H7 (cell line): ENCODE measurements at places on chromosomes 5 and 9. TPM values are rescaled to one million over a fixed set of nuclear protein-coding genes. Genes with fewer than 3 reads are reported as not detected.

- no peak for DNase-seq
These were observed 6.2 kb upstream of the TMEM141 start for GRCh38 chr9:136784997-136785361.

GRCh38 chr5:60382716-60383115 lies 317.2 kb downstream of the DEPDC1B start:
- no peak for DNase-seq

- no peak for DNase-seq
These were observed 56.3 kb upstream of the KCNN2 start for GRCh38 chr5:114305402-114306207.

DNA sequence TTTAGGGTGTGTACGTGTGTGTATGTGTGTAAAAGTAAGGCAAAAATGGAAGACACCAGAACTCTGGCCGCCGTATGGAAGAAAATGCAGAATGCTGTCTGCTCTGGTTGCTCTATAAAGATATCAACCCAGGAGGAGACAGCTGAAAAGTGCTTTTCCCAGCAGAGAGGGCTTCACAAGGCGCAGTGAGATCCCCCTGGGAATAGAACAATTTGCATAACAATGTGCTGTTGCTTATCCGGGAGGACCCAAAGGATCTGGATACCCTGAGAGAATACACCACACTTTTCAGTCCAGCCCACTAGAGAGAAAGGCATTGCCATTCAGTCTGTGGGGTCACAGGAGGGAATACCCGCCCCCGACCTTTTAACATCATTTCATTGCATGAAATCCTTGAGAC lies 230.6 kb downstream of the EBF1 start:
- DNase-seq, result peak; percentile 36

GRCh38 chr9:73022353-73022752 lies 69.5 kb upstream of the ALDH1A1 start:
- DNase-seq, result no peak

DNA sequence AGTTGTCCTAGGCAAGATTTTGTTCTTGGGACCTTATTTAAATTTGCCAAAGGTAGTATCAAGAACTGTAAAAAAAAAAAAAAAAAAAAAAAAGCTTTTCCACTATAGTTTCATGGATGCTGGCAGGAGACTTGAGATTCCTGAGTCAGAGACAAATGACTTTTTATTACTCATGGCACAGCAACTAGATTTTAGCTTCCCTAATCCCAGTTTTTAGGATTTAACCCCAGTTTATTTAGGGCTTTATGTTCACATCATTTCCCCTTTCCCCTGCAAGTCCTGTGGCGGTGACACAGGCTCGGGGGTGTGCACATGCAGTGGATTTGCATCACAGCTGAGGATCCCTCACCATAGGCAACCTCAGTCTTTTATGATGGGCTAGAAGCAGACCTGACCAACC lies 144.9 kb downstream of the GOLPH3 start:
- no peak for DNase-seq

DNA sequence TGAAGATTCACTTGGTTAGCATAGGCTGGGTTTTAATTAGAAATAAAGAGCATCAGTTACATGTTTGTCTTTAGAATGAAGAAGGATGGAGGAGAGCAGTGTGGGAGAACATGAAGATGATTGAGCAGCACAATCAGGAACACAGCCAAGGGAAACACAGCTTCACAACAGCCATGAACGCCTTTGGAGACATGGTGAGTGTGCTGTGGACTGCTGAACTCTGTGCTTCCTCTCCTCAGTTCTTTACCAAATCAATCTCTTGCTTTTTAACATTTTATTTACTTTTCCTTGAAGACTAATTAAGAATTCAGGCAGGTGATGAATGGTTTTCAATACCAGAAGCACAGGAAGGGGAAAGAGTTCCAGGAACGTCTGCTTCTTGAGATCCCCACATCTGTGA lies 38.2 kb upstream of the SPATA31E1 start:
- DNase-seq, result no peak

DNA sequence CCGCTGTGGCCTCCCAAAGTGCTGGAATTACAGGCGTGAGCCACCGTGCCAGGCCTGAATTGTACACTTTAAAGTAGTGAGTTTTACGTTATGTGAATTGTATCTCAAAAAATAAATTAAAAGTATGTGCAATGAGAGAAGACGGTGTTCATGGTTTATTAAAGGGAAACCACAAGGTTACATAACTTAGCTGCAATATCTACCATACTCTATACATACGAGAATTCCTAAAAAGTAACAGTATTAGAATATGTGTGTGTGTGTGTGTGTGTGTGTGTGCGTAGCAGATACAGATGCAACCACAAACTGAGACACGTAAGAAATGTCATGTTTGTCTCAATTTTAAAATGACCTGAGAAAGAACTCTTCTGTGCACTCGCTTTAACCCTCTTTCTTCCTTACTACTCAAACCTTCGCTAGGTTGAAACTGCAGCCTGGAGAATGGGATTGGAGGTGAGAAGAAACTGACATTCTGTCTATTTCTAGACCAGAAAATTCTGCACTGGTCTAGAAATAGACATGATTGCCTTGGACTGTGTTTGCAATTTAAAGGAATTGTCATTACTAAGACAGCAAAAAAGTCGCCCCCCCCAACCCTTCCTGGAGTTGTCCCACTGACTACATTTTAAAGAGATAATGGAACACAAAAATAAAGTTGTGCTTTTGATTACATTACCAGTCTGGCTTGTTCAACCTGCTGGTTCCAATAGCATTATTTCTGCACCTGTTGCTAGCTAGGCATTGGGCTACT lies 167.0 kb downstream of the RGS3 start:
- DNase-seq, result peak; percentile 4

DNA sequence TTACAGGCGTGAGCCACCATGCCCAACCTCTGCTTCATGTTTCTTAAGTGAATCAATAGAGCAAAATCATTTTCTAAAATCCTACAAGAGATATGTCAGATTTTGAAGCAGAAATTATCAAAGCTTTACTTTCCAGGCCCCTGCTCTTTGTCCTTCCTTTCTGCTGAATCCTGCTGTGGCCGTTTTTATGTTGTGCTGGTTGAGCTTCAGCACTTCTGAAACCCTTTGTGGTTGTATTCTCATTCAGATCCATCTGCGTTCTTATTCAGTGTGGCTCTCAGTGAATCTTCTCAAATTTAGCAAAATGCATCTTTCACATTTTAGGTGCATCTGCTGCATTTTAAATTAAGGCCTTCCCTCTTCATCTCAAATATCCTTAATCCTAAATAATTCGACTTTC lies 26.0 kb downstream of the JMY start:
- DNase-seq, result peak; percentile 14

DNA sequence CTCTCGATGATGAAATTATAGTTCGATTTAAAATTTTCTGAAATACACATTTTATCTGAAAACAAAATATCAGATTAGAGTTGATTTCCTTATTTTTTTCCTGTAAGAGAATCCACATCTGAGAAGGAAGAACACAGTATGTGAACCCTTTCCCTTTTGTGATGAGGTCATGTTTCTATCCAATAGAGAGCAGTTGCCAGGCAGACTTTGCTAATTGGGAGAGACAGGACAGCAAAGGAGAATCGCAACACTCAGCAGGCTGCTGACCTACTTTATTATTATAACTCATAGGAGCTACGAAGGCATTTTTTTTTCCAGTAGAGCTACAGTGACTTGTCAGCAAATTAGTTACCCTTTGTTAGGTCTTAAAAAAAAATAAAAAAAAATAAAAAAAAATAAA lies 242.1 kb downstream of the HCN1 start:
- DNase-seq, result peak; percentile 28

DNA sequence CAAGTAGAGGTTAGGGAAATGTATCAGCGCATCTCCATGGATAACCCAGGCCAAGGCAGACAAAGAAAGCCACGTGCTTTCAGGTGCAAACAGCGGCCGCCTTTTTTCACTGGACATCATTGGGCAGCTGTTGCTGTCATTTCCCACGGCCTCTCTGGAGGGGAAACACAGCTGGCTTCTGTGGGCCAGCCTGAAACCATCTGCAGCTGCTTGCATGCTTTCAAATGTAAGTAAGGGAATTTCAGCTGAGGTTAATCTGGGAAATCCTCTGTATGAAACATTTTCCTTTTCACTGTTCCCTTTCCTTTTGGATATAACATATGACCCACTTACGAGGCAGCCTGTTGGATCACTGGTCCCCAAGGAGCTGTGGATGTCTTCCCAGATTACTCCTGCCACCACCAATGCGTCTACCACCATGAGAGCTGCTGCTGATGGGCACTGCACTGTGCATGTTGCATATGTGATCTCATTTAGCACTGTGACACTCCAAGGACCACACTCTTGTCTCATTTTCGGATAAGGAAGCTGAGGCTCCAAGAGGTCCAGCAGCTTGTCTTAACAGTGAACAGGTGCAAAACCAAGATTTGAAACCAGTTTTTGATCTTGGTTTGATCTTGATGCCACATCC lies 106.3 kb downstream of the C9orf152 start:
- DNase-seq, result no peak

DNA sequence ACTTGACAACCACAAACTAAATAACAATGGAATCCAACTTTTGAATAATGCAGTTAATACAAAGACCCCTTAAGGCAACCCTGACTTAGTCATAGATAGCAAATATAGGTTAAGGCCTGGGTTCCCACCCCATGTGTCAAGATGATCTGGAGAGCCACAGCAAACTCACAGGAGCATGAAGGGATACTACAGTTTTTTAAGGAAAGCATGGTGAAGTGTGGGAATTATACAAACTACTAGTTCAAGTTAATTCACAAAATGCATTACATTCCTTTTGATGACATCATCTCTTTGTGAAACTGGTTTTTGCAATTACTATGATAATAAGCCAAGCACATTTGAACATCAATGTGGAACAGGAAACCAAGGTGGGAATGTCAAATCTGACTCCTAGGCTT lies 50.6 kb downstream of the LHFPL2 start:
- no peak for DNase-seq

DNA sequence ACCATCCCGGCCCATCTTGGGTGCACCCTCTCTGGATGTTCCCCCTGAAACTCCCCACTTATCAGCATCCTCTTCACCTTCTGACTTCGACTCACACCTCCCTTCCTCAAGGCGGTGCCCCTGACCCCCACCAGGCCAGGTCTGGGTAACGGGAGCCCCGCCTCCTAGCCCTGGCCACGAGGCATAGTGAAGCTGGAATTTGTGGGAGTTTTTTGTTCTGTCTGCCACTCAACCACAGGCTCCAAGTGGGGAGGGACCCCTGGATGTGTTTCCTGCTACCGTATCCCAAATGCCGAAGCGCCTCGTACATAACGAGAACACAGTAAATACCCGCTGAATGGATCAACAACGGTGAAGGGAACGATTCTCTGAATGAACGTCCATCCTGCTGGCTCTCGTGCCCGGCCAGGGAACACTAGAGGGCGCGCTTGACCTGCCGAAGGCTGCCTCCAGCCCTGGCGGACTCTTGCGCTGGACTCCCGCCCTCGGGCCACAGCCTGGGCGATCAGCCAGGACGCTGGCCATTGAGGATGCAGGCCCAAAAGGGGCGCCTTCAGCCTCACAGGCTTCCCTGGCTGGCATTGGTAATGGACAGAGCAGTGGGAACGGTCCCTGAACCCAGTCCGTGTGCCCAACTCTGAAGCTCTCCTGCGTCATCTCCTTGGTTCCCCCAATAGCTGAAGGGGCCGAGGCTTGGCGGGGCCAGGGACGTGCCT lies 47.3 kb upstream of the PHYKPL start:
- DNase-seq, result peak; percentile 98

- peak; percentile 51 for DNase-seq
These were observed 209.7 kb downstream of the GADD45G start for GRCh38 chr9:89814340-89815040.

GRCh38 chr9:114470581-114470980 lies 34.7 kb downstream of the WHRN start:
- no peak for DNase-seq

DNA sequence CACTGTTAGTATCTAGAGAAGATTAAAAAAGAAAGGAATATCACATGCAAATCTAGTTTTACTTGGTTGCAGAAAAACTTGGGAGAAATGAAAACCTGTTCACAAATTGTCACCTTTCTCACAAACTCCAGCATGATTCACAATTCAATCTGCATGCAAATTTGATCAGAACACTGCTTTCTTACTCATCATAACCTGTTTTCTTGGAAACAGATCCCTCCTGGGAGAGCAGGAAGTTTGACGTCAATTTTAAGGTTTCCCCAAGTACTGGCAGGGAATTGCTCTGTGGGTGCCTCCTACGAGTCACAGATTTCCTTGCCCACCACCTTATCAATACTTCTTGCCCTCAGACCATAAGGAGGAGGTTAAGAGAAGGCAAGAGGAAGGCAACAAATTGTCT lies 30.2 kb upstream of the HTR4 start:
- DNase-seq, result no peak

DNA sequence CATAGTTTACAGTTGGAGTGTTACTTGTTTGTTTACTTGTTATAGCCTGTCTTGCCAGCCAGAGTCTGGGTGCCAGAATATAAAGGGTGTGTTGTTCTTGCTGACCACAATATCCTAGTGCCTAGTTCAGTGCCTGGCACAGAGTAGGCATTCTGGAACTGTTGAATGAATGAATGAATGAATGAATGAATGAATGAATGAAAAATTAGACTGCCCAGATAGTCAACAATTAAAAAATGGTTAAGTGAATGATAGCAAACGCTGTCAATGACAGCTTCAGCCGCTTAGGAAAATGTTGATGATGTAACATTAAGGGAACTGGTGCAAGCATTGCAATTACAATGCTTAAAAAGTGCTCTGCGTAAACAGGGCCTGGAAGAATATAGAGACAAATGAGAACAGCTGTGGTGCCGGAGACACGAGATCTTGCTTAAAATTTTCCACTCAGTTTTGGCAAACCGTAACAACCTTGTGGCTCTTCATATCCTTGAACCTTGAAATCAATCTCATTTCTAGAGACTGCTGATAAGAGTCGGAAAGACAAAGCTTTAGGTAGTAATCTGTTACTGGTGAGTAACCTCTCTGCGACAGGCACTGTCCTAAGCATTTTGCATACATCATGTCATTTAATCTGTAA lies 4.7 kb upstream of the TTLL11 start:
- DNase-seq, result no peak

- no peak for DNase-seq
These were observed 49.9 kb upstream of the OTULINL start for GRCh38 chr5:14531668-14532067.

- no peak for DNase-seq
These were observed 54.4 kb downstream of the TEX10 start for GRCh38 chr9:100298378-100298777.

- DNase-seq, result peak; percentile 22
These were observed 51.5 kb downstream of the PCDH1 start for GRCh38 chr5:141826674-141827073.

- DNase-seq, result no peak
These were observed 189.5 kb downstream of the SLF1 start for GRCh38 chr5:94807985-94808384.

GRCh38 chr5:59007460-59008063 lies 424.7 kb downstream of the RAB3C start:
- peak; percentile 4 for DNase-seq

The SLC12A7 gene
- 17.7 and 19.8 TPM in 2 replicates for total RNA-seq

The MPDZ gene
- 22.2 and 30.6 TPM in 2 replicates for total RNA-seq

The TEK gene
- total RNA-seq, result 0.37 and 0.45 TPM in 2 replicates

The MAMDC4 gene
- total RNA-seq, result 1.2 and 3.0 TPM in 2 replicates

The ZDHHC11B gene
- 0.07 and 0.33 TPM in 2 replicates for total RNA-seq

The BARHL1 gene
- 0.07 TPM in 1 of 2 replicates, not detected in the other for total RNA-seq

The PRSS3 gene
- total RNA-seq, result not detected in 2 replicates

The CRAT gene
- total RNA-seq, result 13.6 and 14.9 TPM in 2 replicates

The CEP72 gene
- total RNA-seq, result 12.6 and 20.7 TPM in 2 replicates

The PCDHB16 gene
- 0.03 and 0.07 TPM in 2 replicates for total RNA-seq

The PRELID1 gene
- total RNA-seq, result 360 and 469 TPM in 2 replicates

The GKAP1 gene
- total RNA-seq, result 2.8 and 4.8 TPM in 2 replicates

The PRUNE2 gene
- total RNA-seq, result 1.7 and 3.3 TPM in 2 replicates

The ECSCR gene
- total RNA-seq, result 4.6 and 6.4 TPM in 2 replicates

The RACK1 gene
- 5,491 and 6,126 TPM in 2 replicates for total RNA-seq
